Stimulated activated CD8-positive, alpha-beta memory T cell treated with anti-CD3 and anti-CD28 coated beads, Interleukin-4, amount 100 ng/mL, for 1 hour (primary cell): ENCODE measurements at places on chromosomes 5 and 9.

DNA sequence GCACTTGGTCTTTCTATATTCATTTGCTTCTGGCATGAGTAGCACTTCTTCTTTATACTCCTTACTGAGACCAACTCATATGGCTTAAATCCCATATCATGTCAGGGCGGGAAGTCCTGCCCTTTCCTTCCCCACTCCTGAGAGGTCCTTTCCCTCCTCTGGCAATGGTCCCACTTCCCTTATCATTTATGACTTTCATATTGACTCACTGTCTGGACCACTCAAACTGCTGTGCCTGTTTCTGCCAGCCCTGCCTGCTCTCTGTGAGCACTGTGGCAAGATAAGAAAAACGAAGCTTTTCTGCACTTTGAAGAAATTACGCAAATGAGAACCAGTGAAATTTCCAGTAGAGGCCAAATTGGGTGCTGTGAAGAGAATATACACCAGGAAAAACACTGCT lies 58.1 kb downstream of the ZNF474 start:
- DNase-seq, result no peak

DNA sequence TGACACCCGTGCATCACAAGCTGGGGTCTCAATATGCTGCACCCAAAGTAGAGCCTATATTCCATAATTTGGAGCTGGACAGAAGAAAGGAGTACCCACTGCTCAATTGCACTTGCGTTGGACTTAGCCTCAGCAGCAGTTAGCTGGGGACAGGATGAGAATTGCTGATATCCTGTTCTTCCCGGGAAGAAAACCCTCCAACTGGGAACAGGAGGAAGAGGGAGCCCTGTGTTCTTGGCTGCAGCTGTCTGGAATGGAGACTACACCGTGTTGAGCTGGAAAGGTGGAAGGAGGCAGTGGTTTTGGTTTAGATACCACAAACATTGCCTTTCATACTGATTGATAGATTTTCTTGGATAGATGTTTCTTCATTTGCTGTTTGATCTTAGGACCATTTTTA lies 24.6 kb downstream of the CNTLN start:
- no peak for DNase-seq

DNA sequence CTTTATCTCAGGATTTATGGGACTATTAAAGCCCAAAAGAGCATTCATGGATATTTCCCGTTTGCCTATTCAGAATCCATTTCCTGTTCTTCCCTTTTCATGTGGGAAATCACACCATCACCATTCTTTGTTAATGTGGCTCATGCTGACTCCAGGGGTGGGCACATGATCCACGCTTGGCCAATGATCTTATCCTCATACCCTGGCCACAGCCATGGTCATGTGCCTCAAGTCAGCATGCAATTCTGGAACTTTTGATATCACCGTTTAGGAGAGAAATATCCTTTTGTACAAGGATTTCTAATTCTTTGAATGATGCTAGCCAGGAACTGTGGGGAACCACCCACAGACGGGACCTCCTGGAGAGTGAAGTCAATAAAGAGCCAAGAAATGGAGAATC lies 272.2 kb downstream of the PRELID2 start:
- no peak for DNase-seq

- DNase-seq, result no peak
Measured at GRCh38 chr9:115158661-115159481, 40.9 kb upstream of the TNC start.

GRCh38 chr5:131854134-131854533 lies 57.3 kb upstream of the FNIP1 start:
- DNase-seq, result no peak

GRCh38 chr9:90579181-90579580 lies 63.4 kb downstream of the DIRAS2 start:
- DNase-seq, result no peak

GRCh38 chr9:98781588-98782383 lies 14.6 kb downstream of the ANKS6 start:
- DNase-seq, result no peak

- no peak for DNase-seq
Measured at GRCh38 chr9:23342291-23342690, 483.7 kb downstream of the ELAVL2 start.

GRCh38 chr9:83628540-83628939 lies 5.6 kb downstream of the IDNK start:
- DNase-seq, result no peak

- no peak for DNase-seq
Measured at GRCh38 chr9:124214116-124214515, 43.6 kb upstream of the NEK6 start.

- DNase-seq, result no peak
Measured at GRCh38 chr5:145948921-145949320, 12.5 kb downstream of the SH3RF2 start.

GRCh38 chr9:93235300-93235960 lies 51.5 kb downstream of the WNK2 start:
- no peak for DNase-seq
